ENCODE measurements at places on chromosomes 5 and 9.

GRCh38 chr9:121679901-121680635 lies 28.6 kb downstream of the DAB2IP start:
- no peak for DNase-seq

DNA sequence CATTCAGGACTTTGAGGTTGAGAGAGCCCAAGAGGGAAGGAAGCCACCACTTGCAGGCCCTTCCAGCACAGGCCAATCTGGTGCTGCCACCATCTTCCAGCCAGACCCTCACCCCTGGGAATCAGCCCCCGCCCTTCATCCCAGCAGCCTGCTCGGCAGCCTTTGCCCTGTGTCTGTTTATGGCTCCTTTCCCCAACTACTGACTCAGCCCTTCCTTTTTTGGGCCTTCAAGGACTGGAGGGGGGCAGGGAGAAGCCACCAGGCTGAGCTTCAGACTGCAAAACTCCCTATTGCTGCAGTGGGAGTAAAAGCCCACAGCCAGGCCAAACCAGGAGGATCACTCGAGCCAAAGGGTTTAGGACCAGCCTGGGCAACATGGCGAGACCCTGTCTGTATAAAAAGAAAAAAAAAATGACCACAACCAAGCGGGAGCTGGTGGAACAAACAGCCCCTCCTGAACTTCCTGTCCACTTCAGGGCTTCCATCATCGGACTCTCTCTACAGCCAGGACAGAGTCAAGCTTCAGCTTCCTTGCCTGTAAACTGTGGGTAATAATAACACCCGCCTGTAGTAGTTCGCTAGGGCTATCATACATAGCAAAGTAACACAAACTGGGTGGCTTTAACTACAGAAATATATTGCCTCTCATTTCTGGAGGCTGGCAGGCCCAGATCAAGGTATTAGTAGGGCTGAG lies 85.9 kb upstream of the IL17B start:
- DNase-seq, result no peak

- DNase-seq, result no peak
Measured at GRCh38 chr5:127518319-127518621, 830 bp downstream of the PRRC1 start.

DNA sequence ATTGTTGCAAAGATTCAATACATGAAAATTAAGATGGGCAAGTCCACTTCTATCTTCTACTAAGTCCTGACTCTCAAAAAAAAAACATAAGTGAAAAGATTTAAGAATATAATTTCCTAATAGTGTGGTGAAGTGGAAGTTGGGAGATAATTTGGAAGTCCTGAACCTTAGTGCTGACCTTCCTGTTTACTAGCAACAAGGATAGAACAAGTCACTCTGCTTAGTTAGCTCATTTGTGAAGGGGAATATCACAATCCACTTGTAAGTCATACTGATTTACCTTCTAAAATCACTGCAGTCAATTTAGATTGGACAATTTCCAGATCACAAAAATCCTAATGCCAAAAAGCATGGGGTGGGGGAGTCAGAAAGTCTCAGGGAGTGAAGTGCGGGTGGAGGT lies 43.4 kb upstream of the PCSK5 start:
- DNase-seq, result no peak

DNA sequence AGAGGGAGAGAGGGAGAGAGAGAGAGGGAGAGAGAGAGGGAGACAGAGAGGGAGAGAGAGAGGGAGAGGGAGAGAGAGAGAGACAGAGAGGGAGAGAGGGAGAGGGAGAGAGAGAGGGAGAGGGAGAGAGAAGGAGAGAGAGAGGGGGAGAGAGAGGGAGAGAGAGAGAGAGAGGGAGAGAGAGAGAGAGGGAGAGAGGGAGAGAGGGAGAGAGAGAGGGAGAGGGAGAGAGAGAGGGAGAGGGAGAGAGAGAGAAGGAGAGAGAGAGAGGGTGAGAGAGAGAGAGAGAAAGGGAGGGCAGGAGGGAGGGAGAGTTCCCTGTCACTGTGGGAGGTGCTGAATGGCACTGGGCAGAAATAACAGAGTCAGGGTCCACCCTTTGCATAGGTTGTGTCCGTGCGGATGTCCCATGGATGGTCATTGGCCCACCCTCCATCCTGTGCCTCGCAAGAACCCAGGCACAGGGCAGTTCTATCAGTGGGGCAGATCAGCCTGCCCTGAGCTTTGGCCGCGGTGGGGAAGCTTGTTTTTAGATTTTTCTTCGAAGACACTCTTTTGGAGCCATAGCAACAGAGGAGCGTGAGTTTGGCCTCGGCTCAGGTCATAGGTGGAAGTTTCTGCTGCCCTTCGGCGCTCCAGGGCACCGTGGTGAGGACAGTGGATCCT lies 30.1 kb downstream of the ADAMTSL2 start:
- DNase-seq, result no peak

DNA sequence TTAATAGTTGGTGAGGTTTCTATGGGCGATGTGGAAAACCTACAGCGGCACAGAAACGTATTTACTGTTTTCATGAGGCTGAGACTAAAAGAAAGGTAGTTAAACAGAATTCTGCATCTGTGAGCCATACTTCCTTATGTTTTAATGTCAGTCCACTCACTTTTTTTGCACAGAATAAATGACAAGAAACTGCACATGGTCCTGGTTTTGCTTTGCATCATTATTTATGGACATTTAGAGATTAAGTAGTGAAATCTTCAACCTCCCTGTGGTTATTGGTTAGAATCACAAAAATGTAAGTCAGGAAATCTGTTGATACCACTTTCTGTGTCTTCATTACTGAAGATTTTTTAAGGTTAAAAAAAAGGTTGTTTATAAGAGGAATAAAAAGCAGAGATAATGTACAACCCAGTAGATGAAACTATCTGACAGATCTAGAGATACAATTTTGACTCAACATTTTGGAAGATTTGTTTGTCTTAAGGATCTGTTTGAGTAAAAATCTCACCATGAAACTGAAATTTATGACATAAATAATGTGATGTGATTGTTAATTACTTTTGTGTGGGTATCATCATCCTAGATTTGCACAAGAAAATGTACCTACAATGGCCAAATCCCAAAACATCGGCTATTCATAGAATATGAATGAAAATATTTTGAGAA lies 2.4 kb downstream of the PRR16 start:
- DNase-seq, result no peak

GRCh38 chr5:27594141-27594540 lies 555.8 kb upstream of the CDH9 start:
- no peak for DNase-seq

GRCh38 chr9:113592876-113593575 lies 129.5 kb downstream of the RGS3 start:
- DNase-seq, result no peak

- no peak for DNase-seq
Measured at GRCh38 chr9:100639854-100640253, 62.0 kb downstream of the CAVIN4 start.

- DNase-seq, result no peak
Measured at GRCh38 chr5:157253547-157253946, 12.4 kb upstream of the CYFIP2 start.

GRCh38 chr9:19903076-19903475 lies 114.2 kb upstream of the SLC24A2 start:
- DNase-seq, result no peak

DNA sequence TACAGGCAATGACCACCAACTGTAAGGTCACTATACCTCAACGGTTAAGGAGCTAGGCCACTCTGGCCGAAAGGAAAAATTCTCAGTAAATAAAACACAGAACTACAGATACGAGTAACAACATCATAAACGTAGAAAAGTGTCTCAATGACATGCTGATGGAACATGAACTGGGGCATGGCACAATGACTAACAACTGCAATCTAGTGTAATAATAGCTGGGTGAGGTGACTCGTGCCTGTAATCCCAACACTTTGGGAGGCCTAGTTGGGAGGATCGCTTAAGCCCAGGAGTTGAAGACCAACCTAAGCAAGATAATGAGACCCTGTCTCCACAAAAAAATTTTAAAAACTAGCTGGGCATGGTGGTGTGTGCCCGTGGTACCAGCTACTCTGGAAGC lies 9.8 kb upstream of the RAPGEF6 start:
- DNase-seq, result no peak

GRCh38 chr5:1097381-1097987 lies 14.4 kb downstream of the SLC12A7 start:
- DNase-seq, result no peak

DNA sequence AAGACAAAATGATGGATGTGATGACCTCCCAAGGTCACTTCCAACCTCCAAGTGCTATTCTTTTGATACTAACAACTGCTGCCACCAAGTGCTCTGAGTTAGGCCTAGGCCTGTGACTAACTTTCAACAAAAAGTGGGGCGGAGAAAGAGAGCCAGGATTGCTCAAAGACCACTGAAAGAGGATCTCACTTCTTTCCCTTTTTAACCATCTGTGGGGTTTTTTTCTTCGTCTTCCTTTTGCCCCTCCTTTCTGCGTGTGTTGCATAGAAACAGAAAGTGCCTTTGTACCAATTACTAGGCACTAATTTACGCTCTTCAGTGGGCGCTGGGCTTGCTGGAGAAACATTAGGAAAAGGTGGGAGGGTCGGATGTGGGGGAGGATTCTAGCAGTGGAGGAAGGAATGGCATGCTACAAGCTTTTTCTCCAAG lies 8.0 kb downstream of the KLF9 start:
- no peak for DNase-seq

- DNase-seq, result no peak
Measured at GRCh38 chr5:135608361-135608760, 29.6 kb upstream of the CXCL14 start.

GRCh38 chr5:174245516-174246075 lies 200.1 kb downstream of the NSG2 start:
- no peak for DNase-seq

DNA sequence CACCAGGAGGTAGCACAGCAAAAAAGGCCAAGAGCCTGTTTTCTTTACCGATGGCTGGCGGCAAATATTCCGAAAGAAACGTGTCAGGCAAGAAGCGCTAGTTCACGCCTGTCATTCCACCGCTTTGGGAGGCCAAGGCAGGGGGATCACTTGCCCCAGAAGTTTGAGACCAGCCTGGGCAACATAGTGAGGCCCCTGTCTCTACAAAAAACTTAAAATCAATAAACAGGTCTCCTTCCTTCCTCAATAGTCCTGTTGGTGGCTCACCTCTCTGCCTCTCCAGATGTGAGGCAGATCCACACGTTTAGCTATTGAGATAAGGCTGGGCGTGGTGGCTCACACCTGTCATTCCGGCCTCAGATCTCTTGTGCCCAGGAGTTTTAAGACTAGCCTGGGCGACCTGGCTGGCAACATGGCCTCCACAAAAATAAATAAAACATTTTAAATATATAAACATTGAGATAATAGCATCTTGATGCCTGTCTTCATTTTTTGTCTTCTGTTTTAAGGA lies 1.3 kb upstream of the TMEM250 start:
- no peak for DNase-seq

- no peak for DNase-seq
Measured at GRCh38 chr5:159309689-159310433, 20.4 kb downstream of the IL12B start.

- DNase-seq, result no peak
Measured at GRCh38 chr5:131389096-131389868, 125.4 kb downstream of the CDC42SE2 start.

- DNase-seq, result no peak
Measured at GRCh38 chr9:30524311-30524710, 1860.1 kb upstream of the ACO1 start.

GRCh38 chr9:1207686-1208085 lies 157.5 kb downstream of the DMRT2 start:
- DNase-seq, result no peak

- DNase-seq, result no peak
Measured at GRCh38 chr9:34451545-34451944, 6.8 kb downstream of the FAM219A start.

DNA sequence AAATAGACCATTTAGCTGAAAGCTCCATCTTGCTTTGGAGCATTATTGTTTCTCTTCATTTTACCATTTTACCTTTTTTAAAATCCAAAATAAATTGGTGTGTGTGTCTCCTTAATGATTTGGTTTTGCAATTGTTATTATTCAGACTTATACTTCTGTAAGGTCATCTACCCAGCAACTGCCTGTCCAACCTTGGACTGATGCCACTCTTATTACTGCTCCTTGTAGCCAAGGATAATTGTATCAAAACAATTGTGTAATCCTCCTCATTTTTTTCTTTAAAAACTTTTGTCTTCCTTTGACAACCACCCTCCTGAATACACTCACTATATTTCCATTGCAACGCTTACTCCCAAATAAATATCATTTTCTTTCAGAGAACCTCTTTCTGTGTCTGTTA lies 30.3 kb upstream of the HMGCR start:
- no peak for DNase-seq

DNA sequence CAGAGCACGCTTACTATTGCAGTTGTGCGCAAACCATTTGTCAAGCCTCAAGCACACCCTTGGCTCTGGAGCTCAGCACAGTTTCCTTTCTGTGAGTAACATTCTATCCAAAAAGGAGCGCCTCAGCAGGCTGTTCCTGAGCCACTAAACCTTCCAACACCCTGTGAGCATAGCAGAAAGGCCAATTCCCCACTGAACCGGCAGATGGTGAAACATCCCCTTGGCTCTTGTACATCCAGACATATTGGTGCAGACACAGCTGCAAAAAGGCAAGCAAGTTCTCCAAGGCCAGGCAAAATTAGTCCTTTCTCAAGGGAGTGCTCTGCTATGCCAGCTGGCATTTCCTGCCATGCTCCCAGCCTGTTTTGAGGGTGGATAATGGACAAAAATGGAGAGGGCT lies 44.1 kb upstream of the CEMIP2 start:
- DNase-seq, result no peak

DNA sequence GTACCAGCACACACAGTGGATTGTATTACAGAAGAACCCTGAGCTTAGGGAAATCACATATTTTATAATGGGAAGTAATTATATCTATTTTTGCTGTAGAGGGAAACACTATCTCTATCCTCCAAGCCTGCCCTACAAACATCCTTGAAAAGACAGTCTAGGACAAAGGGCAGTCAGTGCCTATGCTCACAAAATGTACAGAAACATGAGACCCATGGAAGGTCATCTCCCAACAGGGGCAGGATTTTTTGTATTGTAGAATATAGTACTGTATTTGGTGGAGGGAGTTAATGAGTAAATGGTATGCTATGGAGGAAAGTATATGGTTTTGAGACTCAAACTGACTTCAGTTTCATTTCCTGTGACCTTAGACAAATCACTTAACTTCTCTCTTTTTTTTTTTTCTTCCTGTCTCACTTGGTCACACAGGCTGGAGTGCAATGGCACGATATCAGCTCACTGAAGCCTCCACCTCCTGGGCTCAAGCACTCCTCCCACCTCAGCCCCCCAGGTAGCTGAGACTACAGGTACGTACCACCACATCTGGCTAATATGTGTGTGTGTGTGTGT lies 5.8 kb upstream of the RAB14 start:
- DNase-seq, result no peak

DNA sequence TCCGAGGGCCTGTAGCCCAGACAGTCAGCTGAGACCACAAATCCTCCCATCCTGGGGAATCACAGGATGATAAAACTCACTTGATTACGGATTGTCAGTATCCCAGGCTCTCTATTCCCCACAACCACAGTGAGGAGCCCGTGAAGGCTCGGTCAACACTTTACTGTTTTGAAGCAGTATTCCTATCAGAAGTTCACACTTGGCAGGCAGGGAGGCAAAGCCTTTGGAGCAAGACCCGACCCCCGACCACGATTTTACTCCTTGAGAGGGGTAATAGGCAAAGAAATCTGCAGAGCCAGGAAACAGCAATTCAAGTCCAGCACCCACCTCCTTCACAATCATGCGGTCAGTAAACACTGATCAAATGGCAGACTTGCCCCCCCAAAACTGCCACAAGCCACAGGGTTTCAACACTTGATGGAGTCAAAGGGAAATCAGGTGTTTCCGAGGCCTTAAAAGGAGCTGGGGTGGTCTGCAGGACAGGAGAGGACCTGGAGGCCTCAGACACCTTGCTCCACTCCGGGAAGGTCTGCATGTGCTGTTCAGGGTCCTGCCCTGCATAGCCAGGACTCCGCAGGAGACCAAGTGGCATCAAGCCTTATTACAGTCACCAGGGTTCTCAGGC lies 25.2 kb downstream of the BICD2 start:
- DNase-seq, result no peak
